ENCODE measurements at places on chromosomes 12 and 14.

DNA sequence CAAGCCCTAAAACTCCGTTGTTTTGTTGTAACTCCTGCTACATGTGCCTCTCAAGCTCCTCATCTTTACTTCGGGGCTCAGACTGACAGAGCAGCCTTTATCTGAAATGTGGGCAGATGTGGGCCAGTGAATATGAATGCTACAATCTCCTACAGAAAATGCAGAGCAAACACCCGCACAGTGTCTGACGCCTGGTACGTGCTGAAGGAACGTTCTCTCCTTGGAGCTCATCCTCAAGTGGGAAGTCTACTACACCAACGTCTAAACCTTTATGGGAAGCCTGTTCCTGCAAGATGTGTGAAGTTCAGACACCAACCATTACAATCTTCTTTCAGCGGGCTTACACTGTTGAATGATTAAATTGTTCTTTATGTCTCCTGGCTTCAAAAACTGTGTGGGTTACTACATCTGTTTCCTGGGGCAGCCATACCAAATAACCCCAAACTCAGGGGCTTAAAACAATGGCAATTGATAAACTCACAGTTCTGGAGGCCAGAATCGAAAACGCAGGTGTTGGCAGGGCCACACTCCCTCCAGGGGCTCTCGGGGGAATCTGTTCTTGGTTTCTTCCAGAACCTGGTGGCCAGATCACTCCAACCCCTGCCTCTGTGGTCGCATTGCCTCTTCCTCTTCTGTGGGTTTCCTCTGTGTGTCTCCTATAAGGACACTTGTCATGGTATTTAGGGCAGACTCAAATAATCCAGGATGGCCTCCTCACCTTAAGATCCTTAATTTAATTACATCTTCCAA, 179.7 kb upstream of the PLXNC1 start:
- DNase-seq, result no peak

DNA sequence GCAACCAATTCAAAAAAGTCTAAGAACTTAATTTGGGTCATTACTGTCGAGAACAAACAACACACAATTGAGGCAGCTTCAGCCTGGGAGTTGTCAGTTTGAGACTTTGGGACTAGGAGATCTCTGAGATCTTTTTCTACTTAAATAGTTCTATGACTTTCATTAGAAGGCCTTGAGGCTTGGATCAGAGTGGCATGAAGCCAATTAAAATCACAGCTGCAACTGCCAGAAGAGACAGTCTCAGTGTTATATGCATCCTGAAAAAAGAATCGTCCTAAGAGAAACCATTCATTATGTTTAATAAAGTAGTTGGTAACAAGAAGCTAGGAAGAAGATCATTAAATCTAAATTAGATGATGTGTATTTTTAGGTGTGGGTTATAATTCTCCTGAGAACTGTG, 170.8 kb upstream of the RASSF8 start:
- no peak for DNase-seq

- no peak for DNase-seq
These were observed 16.2 kb downstream of the ESRRB start for GRCh38 chr14:76391981-76392690.

DNA sequence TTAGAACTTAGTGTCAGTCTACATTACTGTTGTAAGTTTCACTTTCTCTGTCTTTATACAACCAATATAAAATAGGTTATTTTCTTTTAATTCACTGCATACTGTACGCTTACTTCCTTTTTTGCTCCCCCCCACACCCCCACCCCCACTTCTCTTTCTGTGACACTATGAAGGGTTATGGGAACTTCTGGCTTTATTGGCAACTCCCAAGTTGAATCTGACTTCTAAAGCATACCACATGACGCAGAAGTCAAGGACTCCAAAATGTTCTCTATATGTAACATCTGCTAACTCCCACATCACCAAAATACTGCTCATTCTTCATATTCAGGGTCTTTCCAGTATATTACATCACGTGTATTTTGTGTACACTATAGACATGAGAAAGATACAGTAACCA, 81.2 kb upstream of the ATXN7L3B start:
- no peak for DNase-seq

- no peak for DNase-seq
These were observed 25.2 kb upstream of the RASSF3 start for GRCh38 chr12:64585104-64585503.

- no peak for DNase-seq
These were observed 8.9 kb downstream of the PELI2 start for GRCh38 chr14:56127156-56127555.

GRCh38 chr12:78187741-78188140, 357.0 kb downstream of the NAV3 start:
- no peak for DNase-seq

DNA sequence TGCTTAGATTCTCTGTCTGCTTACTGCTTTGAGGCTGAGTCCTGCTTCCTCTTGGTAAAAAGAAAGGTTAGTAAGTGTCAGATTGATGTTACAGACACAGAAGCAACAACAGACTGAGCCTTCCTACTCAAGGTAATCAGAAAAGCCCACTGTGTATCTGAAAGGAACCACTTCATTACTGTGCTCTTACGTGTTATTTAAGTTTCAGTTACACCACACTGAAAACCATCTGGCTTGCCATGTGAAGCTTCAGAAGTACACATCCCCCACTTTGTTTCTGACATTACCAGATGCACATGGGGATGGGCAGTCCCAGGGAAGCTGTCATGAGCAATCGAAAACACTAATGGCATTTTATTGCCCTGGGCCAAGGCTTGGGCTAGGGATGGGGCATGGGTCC, 1290.1 kb downstream of the AACS start:
- no peak for DNase-seq

GRCh38 chr12:112792301-112792700, 753 bp downstream of the RPH3A start:
- DNase-seq, result no peak

GRCh38 chr14:77241955-77242354, 29.1 kb downstream of the NGB start:
- no peak for DNase-seq

DNA sequence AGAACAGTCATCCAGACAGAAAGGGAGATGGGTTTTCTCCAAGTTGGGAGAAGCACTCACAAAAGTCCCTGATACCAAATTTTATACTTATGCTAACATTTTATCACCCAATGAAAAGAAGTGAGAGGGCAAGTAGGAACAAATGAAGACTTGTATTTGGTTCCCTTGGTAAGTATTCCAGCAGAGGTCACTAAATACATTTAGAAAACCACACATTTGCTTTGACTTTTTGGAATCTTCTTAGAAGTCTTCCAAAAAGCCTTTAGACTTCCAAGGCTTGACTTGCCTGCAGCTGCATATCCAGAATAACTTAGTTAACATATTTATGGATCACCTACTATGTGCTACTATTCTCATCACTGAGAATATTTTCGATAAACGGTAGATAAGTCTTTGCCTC, 3.1 kb upstream of the GYS2 start:
- DNase-seq, result no peak

GRCh38 chr14:89167705-89168104, 249.3 kb downstream of the FOXN3 start:
- no peak for DNase-seq

DNA sequence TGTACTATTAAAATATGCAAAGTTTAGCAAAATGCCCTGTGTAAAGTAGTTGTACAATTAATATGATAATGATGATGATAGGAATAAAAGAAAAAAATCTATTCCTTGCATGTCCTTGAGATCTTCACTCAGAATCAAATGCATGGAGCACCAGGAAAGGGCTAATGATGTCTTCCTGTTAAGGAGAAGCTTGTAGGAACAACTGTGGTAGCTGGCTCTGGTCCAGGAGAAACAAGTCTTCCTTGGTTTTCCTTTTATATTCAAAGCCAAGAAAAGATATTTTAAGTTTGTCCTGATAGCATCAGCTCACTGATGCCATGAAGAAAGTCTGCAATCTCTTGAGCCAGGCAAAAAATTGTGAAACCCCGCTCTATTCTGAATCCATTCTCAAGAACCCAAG, 138.9 kb downstream of the PIK3C2G start:
- no peak for DNase-seq

GRCh38 chr12:75759842-75760572, 248.6 kb upstream of the KRR1 start:
- no peak for DNase-seq

DNA sequence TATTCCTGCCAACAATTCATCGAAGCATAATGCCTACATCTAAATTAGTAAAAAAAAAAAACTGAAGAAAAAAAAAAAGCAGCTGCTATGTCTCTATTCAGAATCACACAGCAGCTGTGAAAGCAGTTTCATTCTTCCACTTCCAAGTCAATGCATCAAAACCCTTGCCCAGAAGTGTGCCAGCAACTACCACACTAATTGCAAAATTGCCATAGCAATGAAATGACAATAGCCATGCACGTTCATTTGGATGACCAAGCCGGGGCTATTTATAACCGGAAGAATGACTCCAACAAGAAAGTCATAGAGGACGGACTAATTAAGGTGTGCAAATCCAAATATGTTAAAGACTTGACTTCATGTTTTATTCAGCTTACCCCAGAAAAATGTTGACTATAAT, 42.5 kb downstream of the SLC2A13 start:
- no peak for DNase-seq

- DNase-seq, result no peak
These were observed 126.2 kb downstream of the CRADD start for GRCh38 chr12:93803424-93803807.

GRCh38 chr12:121288986-121289385, 7.5 kb downstream of the CAMKK2 start:
- DNase-seq, result no peak

Data from activated T-helper 9 cell treated with anti-CD3 and anti-CD28 coated beads, Interleukin-2, amount 50 U/mL, for 16 hours (primary cell).